ENCODE measurements at places on chromosomes 2 and 18.

- DNase-seq: no peak
Observed at GRCh38 chr2:236636714-236637470, 67.3 kb downstream of the ACKR3 start.

- no peak for DNase-seq
Observed at GRCh38 chr18:44856157-44856556, 175.5 kb downstream of the SETBP1 start.

DNA sequence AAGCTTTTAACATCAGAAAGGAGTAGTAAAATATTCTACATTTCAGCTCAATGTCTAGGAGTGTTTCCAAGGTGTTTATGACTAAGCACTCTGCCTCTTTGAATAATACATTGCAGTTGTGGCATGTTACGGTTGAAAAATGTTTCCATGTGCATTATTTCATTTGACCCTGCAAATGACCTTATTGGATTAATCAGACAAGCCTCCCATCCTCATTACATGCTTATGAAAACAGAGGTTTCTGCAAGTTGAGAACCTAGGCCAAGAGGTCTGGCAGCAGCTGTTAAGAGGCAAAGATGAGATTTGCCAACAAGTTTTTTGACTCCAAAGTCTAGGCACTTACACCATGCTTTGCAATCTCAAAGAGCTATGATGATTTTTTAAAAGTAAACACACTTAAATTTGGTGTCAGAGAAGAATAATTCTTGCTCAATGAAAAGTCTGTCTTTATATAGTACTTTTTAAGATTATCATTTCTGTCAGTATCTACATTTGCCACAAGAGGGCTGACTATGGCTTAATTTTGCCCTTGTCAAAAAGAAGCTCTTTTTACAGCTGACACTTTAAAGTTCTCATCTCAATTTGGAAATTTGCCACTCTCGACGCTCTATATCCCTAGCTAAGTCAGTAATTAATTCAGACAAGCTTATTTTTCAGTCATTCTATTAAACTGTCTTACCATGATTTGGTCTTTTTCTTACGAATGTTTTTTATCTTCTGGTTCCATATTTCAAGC, 260.6 kb downstream of the PAX3 start:
- no peak for DNase-seq

GRCh38 chr2:177717831-177718618, 325.5 kb downstream of the AGPS start:
- DNase-seq: no peak

- DNase-seq: no peak
Observed at GRCh38 chr18:62187543-62188510, 772 bp downstream of the RELCH start.
